Thoracic aorta endothelial cell (primary cell): ENCODE measurements at places on chromosomes 12 and 14. TPM values are rescaled to one million over a fixed set of nuclear protein-coding genes. Genes with fewer than 3 reads are reported as not detected.

Gene FLVCR2
- total RNA-seq: 0.66 and 0.79 TPM in 2 replicates

Gene LALBA
- not detected in 2 replicates for total RNA-seq

Gene AQP6
- not detected in 2 replicates for total RNA-seq

Gene AMHR2
- not detected in 2 replicates for total RNA-seq
